Astrocyte (in vitro differentiated cells and primary cell): ENCODE measurements at places on chromosomes 5 and 9. TPM values are rescaled to one million over a fixed set of nuclear protein-coding genes. Genes with fewer than 3 reads are reported as not detected.

- DNase-seq, result no peak
Observed at GRCh38 chr9:128355451-128355850, 15.1 kb downstream of the SLC27A4 start.

GRCh38 chr5:87390576-87391199, 22.0 kb downstream of the CCNH start:
- peak; percentile 38 for DNase-seq

DNA sequence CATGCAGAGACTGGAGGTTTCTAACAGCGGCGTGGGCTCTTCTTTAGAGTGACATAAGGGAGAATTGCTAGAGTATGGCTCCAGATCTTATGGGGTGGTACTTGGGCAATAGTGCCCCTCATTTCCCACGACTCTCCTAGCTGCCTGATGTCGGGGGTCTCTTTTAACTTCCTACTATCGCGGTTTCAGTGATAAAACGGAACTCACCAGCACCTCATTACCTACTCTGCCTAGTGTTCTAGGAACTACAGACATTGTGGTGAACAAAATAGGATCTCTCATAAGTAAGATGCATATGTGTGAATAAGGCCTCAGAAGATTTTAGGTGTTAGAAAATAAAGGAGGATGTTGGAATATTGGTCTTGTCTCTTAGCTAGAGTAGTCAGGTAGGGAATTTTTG, 1.1 kb downstream of the ICE1 start:
- no peak for DNase-seq

GRCh38 chr5:150641824-150642566, 1.5 kb downstream of the SYNPO start:
- DNase-seq, result no peak

Gene MLANA
- total RNA-seq, result not detected in 2 replicates
